ENCODE measurements at places on chromosomes 3 and 15. TPM values are rescaled to one million over a fixed set of nuclear protein-coding genes. Genes with fewer than 3 reads are reported as not detected.

GRCh38 chr3:136516095-136516494 is 236.1 kb downstream of the STAG1 start:
- no peak for DNase-seq

DNA sequence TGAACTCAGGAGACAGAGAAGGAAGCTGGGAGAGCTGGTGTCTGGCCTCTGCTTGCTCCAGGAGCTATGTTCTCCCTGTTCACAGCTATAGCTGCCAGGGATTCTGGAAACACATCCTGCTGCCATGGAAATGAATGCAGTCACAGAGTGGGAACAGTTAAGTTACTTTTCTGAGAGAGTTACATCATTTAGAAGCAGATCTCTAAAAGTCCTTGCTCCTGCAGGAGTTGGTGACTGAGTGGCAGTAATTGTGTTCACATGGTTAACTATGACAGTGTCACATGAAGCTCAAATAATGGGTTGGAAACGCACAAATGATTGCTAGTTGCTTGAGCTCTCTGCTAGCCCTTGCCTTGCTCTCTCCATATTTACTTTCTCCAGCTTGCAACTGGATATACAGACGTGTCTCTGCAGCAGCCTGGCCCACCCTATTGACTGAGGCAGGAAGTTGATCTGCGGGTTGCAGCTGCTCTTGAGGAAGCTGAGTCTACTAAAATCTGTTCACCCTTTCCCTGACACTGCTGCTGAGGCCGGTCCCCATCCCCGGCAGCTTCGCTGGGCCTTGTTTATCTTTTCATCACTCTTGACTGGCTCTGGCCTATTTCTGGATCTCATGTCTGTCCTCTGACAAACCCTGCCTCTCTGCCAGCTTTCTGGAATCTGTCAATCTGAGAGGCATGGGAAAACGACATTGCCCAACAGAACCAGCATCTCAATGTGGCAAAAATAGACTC is 16.7 kb upstream of the ISLR start:
- DNase-seq: no peak

- DNase-seq: peak; percentile 64
These were observed 82.2 kb upstream of the SLC25A26 start for GRCh38 chr3:66138336-66139313.

DNA sequence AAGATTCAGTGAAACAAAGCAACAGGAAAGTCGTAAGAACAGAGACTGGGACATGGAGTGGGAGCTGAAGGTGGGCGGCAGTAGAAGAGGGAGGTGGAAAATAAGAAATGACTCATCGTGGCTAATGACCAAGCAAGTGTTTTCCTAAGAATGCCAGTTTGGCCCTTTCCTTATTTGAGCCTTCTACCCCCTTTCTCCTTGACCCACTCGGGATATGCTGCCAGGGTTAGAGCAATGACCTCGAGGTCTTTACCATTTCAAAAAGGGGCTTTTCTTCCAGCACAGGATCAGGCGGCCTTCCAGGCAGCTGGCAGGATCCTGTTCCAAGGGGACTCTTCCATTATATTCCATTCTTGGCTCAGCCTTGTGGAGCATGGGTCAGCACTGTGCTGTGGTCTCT is 241.1 kb downstream of the RYR3 start:
- DNase-seq: no peak

- no peak for DNase-seq
These were observed 53.0 kb downstream of the CHSY1 start for GRCh38 chr15:101198800-101199199.

DNA sequence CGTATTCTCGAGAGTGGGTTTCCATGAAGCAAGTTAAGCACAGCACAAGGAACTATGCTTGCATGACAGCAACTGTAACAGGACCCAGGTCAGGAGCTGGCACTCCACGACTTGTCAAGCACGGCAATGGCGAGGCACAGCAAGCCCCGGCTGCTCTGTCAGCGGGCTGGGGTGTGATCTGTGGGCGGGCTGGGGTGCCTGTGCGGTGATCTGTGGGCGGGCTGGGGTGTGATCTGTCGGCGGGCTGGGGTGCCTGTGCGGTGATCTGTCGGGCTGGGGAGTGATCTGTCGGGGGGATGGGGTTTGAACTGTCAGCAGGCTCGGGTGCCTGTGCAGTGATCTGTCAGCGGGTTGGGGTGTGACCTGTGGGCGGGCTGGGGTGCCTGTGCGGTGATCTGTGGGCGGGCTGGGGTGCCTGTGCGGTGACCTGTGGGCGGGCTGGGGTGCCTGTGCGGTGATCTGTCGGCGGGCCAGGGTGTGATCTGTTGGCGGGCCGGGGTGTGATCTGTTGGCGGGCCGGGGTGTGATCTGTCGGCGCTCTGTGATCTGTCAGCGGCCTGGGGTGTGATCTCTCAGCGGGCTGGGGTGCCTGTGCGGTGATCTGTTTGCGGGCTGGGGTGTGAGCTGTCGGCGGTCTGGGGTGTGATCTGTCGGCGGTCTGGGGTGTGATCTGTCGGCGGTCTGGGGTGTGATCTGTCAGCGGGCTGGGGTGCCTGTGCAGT is 205.7 kb downstream of the XXYLT1 start:
- no peak for DNase-seq

DNA sequence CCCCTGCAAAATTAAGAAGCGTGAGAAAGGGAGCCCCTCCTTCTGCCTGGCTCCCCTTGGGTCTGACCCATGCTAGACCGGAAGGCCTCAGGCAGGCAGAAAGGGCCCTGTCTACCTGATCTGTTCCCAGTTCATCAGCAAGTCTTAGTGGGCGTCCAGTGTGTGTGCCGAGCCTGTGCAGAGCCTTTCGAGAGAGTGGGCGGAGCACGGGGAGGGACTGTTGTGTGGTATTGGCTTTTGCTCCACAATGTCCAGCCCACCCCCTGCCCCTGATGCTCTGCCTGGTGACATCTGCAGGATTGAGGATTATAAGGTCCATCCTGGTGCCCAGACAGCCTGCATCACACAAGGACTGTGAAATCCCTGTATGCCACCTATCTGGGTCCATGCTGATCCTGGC is 82.9 kb downstream of the CHDH start:
- no peak for DNase-seq

DNA sequence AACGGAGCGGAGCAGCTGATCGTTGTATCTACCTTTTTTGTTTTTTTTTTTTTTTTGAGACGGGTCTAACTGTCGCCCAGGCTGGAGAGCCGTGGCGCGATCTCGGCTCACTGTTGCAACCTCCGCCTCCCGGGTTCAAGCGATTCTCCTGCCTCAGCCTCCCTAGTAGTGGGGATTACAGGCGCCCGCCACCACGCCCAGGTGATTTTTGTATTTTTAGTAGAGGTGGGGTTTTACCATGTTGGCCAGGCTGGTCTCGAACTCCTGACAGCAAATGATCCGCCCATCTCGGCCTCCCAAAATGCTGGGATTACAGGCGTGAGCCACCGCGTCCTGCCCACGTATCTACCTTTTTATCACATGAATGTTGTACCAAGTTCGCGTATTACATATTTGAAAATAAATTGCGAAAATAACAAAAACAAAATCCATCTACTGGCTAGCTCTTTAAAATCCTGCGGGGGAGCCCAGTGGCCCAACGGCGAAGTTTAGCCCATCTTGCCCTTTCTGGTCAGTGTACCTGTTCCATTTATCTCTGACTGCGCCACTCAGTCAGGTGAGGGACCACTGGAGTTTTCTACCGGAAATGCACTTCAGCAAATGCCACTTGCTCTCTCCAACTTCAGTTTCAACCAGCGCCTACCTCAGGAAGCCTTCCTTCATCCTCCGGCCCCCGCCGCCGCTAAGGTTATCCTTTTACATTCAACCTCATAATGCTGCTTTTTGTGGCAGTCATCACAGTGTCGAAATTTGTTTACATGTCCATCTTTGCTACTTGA is 1.2 kb upstream of the EIF3J start:
- DNase-seq: no peak

GRCh38 chr3:150243466-150243865 is 164.6 kb upstream of the TSC22D2 start:
- no peak for DNase-seq

DNA sequence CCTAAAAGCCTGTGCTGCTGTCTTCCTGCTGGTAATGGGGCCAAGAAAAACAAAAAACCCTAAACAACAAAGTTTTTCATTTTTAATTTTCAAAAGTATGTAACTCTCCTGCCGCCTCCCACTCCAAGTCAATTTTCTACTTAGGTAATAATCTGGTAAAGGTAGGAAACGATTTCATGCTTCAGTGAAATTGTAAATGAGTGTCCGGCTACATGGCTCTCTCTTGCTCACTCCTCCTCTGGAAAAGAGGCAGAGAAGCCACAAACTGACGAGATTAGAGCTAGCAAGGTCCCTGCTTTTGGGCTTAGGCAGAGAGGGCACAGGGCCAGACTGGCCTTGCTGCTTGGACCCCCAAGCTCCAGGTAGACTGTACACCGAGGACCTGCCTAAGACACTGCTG is 23.5 kb downstream of the KLHL25 start:
- no peak for DNase-seq

DNA sequence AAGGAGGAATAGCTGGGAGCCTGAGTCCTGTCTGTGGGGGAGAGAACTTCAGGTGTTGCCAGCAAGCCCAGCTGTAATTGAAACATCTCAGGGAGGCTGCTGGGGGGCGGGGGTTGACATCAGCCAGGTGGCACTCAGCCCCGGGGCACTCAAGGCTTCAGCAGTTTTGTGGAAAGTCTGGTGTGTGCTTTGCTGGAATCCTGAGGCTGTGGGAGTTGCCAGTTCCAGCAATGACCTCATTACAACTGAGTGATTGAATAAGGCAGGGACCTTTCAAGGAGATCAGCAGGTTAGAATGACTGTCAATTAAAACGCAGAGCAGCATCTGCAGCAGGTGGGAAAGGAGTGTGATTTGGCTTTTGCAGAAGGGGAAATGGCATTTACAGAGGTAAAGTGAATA is 75.7 kb downstream of the FAM43A start:
- DNase-seq: no peak

- peak; percentile 58 for DNase-seq
These were observed 20.9 kb downstream of the CD276 start for GRCh38 chr15:73704869-73705645.

- DNase-seq: no peak
These were observed 133.4 kb downstream of the TPRA1 start for GRCh38 chr3:127457094-127457475.

GRCh38 chr3:70805061-70805889 is 492.8 kb upstream of the MDFIC2 start:
- no peak for DNase-seq

GRCh38 chr3:135499426-135499825 is 466.1 kb upstream of the PPP2R3A start:
- no peak for DNase-seq

DNA sequence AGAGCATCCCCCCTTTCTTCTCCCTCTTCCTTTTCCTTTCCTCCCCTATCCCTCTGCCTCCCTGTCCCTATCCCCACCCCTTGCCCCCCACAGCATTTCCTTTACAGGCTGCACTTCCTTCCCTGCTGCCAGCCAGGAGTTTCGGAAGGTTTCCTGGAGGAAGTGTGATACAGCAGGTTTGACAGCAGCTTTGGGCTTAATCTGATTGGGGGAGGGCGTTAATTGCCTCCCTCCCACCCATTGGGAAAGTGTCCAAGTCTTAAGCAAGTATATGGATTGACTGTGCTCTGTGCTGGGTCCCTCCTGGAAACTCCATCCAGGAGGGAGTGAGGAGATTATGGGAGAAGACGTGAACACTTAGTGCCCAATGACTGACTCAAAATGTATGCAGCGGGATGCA is 1.8 kb downstream of the SCAMP5 start:
- no peak for DNase-seq

- DNase-seq: no peak
These were observed 3.5 kb downstream of the MYD88 start for GRCh38 chr3:38141952-38142273.

- no peak for DNase-seq
These were observed 229.9 kb downstream of the LRRN1 start for GRCh38 chr3:4029135-4029534.

DNA sequence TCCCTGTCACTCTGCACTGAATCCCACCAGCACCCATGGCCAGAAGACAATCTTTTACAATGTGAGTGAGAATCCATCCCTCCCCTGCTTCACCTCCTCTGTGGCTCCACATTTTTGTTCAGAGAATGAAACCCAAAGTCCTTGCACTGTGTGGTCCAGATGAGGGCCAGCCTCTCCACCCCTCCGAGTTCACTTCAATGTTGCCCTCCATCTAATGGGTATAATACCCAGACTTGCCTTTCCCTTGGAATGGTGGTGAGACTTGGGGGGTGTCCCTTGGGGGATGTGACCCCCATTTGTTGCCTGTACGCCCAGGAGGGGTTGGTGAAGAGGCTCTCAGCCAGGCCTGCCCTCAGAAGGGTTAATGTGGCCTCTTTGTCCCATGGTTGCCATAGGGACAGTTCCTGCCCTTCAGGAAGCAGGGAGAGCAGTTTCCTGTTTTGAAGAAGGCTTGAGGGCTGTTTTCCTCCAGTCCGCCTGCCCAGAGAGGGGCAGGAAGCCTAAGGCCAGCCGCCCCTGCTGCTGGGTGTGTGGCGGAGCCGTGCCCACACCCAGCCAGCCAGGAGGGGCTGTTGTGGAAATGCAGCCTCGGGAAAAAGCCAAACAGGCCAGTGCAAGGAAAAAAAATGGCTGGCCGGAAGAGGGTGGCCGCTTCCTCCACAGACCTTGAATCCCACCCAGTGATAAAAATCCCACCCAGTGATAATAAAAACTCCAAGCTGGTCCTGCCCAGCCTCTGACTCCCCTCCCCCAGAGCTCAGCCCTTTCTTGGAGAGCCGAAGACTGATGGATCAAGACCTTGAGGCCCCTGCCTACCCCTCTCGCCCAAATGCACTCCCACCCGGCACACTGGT is 14.6 kb upstream of the FGD5 start:
- DNase-seq: no peak

- DNase-seq: no peak
These were observed 50.8 kb upstream of the SMAD6 start for GRCh38 chr15:66651198-66651597.

DNA sequence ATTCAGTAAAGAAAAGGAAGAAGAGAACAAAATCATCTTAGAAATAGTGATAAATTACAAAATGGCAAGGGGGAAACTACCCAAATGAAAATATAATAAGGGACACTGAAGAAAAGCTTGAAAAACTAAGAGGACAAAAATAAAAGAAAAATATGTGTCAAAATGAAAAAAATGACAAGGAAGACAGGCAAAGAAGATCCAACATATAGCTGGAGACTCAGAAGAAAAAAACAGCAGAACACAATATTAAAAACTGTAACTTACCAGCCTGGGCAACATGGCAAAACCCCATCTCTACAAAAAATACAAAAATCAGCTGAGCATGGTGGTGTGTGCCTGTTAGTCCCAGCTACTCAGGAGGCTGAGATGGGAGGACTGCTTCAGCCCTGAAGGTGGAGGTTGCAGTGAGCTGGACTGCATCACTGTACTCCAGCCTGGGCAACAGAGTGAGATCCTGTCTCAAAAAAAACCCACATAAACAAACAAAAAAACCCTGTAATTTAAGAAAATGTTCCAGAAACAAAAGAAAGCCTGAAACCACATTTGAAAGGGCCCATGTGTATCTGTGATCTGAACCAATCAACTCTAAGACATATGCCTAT is 93.2 kb downstream of the ANO10 start:
- no peak for DNase-seq

The FOXB1 gene
- total RNA-seq: not detected

The RETNLB gene
- total RNA-seq: not detected

The GP5 gene
- total RNA-seq: 0.10 TPM

The ZFAND6 gene
- 36.4 TPM for total RNA-seq

The VPS8 gene
- 16.4 TPM for total RNA-seq

Data from left lobe of liver (tissue), 2 donors.